ENCODE measurements at places on chromosomes 3 and 15. TPM values are rescaled to one million over a fixed set of nuclear protein-coding genes. Genes with fewer than 3 reads are reported as not detected.

DNA sequence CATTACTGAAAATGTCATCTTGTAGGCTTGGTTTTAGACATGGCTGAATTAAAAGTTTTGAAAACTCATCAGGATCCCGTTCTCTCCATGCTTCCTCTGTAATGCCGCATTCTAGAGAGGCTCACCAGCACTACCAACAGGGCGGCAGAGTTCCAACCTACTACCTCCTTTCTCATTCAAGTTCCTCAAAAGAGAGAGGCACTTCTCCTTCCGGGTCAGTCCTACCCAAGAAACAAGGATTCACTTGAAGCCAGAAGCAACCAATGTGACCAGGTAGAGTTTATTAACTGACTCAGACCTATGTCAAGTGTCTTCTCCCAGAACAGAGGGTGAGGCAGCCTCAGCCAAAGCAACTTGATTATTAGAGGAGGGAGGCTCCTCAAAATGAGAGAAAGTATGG, 59.8 kb upstream of the GYG1 start:
- DNase-seq: no peak

DNA sequence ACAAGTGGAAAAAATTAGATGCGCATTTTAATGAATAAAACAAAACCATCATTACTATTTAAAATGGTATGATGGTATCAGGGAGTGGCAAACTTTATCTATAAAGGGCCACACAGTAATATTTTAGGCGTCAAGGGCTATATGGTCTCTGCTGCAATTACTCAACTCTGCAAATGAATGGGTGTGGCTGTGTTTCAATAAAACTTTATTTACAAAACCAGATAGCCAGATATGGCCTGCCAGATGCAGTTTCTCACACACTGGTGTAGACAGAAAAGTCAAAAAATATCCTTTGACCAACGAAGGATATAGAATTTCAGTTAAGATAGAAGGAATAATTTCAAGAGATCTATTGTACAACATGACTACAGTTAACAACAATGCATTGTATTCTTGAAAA, 83.8 kb downstream of the CLASP2 start:
- no peak for DNase-seq

DNA sequence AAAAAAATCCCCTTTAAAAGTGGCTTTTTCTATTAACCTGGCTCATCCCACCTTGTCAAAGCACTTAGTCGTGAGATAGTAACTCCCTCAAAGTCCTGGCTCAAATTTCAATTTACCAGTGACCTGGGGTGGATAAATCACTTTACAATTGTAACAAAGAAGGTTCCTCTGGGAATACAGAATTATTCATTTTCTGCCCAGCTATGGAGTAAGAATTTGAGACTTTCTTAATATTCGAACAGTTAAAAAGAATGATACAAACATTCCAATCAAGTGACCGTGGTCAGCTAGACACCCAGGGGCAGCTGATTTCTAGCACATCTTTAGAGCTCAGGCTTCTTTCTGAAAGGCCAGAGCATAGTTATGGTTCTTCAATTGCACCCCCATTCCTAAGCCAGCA, 291.0 kb upstream of the TGFBR2 start:
- no peak for DNase-seq

GRCh38 chr15:45200001-45200798, 12.4 kb upstream of the SHF start:
- DNase-seq: peak; percentile 92

DNA sequence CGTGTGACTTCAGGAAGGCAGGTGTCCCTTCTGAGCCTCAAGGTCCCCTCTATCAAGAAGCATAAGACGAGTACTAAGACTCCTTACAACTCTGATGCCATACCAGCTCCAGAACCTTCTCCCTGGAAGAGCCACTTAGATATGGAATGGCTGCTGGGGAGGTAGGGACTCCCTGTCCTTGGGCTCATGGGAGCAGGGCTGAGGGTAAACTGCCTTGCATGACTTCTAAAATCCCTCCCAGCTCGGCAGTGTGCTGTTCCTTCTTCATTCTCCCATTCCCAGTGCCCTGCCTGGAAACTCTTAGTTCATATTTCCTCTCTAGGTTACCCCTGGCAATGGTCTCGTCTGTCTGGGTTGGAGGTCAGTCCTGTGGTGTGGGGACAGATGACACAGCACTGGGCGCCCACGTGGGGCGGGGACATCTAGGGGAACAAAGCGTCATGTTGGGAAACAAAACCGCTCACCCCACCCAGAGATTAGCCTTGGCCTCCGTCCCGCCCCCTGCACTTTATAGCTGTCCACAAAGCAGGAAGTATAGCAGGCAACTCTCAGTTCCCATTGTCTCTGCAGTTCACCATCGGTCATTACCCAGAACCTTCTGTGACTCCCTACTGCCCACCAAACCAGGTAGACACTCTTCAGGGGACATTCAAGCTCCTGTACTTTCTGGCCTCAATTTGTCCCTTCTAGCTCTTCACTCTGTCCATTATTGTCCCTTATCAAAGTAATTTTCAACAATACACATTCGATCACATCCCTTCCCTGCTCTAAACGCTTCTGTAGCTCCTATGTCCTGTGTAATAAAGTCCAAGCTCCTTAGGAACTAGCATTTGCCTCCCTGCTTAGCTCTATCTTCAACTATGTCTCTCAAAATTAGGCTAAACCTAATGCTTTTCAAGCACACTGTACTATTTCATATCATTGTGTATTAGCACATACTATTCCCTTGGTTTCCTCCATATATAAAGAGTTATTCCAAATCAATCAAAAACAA, 73.8 kb downstream of the IQSEC1 start:
- peak; percentile 87 for DNase-seq

- DNase-seq: no peak
Observed at GRCh38 chr3:27610800-27611525, 111.2 kb downstream of the EOMES start.

DNA sequence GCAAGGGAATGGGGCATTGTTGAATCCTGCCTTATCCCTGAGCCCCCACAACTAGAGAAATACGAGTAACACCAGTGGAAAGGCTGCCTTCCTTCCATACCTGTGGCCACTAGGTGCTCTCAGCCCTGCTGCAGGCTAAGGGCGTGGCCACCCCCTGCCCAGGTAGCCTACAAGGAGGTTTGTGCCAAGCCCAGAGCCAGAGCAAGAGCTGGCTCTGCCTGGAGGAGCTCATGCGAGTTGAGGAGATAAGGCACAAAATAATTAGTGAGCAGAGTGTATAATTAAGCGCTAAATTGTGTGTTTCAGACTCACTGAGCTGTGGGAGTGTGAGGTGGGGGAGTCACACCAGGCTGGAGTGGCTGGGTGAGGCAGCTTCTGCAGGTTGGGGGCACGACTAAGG, 49.2 kb downstream of the TPRA1 start:
- DNase-seq: no peak

DNA sequence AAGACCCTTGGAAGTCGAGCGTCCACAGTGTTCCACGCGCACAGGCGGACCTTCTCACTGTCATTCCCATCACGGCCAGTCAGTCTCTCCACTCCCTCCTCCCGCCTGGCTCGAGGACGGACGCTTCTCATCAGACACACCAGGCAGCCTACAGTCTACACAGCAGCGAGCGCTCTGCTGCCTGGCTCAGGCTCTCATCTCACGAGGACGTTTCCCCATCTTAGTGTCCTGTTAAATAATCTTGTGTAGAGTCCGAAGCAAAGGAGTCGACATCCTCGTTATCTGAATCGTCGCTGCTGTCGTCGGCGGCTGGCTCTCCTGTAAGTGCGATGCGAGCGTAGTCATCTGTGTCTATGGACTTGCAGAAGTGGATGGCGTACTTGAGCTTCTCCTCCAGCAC, 12.4 kb upstream of the OCA2 start:
- DNase-seq: no peak

BFSP2 gene
- not detected for total RNA-seq

DNA sequence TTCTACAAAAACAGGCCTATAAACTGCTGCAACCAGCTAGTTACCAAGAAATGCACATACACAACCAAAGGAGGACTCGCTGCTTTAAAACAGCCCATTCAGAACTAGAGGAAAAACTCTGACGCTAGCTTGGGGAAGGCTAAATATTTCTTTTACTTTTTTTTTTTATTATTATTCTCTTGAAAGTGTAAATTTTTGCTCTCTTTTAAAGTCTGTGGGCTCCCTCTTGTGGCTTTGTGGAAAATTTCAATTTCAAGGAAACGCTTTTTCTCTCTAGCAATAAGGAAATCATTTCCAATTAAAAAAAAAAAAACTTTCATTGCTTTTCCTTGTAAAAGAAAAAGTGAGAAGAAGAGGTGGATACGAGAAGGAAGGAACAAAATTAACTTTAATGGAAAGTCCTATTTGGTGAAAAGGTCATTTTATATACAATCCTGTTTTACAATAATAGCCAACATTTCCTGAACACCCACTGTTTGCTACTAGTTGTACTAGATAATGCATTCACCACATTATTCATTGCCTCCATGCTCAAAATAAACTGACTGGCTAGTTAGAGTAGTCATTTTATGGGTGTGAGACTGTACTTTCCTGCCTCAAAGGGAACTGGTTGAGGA, 51.2 kb upstream of the SAMMSON start:
- no peak for DNase-seq

DNA sequence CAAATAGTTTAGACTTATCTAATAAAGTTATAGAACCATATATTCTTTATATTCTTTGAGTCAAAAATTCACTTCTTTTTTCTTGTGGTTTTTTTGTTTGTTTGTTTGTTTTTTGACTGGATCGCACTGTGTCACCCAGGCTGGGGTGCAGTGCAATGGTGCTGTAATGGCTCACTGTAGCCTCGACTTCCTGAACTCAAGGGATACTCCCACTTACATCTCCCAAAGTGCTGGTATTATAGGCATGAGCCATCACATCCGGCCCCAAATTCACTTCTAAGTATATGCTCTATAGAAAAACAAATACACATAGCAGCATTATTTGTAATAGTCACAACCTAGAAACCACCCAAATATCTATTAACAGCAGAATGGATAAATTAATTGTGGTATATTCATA, 13.7 kb upstream of the SLTM start:
- no peak for DNase-seq

- no peak for DNase-seq
Observed at GRCh38 chr3:147390589-147391569, 15.5 kb downstream of the ZIC4 start.

DNA sequence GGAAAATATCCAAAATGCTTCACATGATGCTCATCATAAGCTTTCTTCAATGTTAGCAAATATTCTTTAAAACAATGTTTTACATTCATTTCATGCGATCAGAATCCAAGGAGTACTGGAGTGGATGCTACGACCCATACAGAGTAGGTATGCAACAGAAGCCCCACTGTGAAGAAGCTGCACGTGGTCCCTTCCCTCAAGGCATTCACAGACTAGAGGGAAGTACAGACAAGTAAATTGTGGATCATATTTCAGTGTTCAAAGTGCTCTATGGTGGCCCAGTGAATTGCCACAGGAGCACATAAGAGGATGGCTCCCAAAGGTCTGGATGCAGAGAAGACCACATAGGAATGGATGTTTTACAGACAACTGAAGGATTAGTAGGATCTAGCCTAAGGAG, 789.9 kb downstream of the IGSF11 start:
- DNase-seq: no peak

DNA sequence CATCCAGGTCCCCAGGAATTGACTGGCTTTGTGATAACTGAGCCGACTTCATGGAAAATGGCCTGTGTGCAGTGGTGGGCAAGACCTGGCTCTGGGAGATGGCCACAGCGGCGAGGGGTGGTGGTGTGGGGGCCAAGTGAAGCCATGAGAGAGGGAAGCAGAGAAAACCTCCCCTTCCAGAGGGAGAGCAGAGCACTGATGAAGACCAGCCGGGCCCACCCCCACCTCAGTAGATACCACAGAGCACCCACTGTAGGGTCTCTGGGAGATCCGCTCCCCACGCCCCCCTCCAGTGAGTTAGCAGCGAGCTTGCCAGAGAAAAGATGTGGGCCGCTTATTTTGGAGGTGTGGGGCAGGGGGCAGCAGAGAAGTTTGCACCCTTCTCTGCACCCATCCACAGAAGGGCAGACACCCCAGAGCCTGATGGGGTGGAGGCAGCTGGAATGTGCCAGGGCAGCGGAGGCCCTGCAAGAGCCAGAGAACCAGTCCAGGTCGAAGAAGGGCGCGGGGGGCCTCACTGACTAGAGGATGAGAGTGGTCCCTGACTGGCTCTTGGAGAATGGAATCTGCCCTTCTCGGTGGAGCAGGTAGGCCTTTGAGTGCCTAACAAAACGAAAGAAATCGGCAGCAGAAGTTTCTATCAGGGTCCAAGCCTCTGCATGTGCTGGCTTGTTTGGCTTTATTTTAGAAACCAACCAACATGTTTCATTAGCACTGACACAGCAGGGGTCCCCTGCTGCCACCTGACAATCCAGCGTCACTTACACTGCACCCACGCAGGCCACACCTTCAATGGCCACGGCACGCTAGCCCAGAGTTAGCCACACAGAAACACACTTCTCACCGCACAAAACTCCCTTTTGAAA, 28.3 kb downstream of the MELTF start:
- peak; percentile 10 for DNase-seq

GRCh38 chr15:68888419-68888818, 41.9 kb upstream of the SPESP1 start:
- DNase-seq: no peak

DNA sequence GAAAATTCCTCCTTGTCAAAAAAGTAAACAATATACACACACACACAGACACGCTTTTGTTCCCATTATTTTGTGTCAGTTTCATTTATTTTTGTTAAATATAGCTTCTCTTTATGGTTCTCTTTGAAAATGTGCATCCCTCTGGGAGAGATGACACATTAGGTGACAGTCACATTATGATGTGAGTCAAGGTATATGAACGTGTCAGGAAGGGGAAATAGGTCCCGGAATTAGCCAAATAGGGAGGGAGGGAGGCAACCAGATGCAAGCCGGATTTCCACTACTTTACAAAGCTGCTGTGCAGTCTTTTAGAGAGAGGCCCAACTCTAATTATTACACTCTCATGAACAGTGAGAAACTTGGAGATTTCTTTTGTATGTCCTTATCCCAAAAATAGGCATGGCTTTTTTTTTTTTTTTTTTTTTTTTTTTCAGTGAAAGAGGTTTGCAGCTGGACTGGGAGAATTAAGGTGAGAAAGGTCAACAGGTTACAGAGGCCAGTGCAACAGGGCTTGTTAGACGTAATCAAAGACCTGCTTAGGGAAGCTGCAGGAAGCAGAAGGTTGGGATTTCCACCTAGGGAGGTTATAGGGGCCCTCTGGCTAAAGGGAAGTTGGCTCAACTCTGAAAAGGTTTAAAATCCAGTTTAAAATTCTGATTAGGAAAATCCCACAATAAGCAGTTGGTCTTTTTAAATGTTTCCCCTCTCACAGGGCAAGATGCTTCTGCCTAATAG, 240.5 kb upstream of the UBE2E1 start:
- no peak for DNase-seq

- no peak for DNase-seq
Observed at GRCh38 chr15:100878648-100879047, 983 bp upstream of the ALDH1A3 start.

KCNH8 gene
- total RNA-seq: 0.05 TPM

GRCh38 chr15:85477730-85478129, 97.3 kb downstream of the AKAP13 start:
- DNase-seq: no peak

COL8A1 gene
- total RNA-seq: 16.4 TPM

Measured in left ventricle myocardium inferior (tissue), 1 donor.